ENCODE measurements at places on chromosomes 3 and 15.

DNA sequence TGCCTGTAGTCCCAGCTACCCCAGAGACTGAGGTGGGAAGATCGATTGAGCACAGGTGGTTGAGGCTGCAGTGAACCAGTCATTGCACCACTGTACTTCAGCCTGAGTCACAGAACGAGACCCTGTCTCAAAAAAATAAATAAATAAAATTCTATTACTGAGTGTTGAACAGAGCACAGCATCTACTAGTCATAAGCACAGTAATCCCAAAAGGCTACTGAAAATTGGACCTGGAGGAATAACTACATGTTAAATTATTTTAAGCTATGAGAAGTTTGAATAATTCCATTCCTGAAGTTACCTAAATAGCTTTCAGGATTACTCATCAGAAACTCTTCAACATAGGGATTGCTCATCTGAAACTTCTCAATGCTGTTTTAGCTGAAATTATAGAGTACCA is 43.4 kb downstream of the ARMC8 start:
- no peak for DNase-seq

DNA sequence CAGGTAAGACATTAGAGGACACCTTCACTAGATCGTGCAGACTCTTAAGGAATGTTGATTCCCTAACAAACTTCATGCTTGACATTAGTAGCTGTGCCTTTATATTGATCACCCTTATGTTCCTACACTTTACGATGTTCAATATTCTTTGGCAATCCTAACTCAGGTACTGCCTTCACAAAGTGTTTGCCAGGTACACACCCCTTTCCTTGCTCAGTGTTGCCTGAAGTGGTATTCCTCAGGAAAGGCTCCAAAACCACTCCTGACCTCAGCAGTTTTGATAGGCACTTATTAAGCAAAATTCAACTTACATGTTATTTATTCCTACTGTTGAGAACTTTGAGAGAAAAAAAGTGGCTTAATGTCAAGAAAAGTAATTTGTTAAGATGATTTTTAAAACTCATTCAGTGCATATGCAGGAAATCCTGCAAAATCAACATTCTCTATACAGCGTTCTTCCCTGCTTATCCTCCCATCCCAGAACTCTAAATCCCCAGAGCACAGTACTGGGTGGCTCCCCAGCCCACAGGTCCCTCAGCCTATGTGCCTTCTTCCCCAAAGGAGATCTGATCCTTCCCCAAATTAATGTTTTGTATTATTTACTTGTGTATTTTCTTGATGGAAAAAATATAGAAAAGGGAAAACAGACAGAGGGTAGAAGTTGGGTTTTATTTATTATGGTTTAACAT is 260.7 kb downstream of the MECOM start:
- DNase-seq, result no peak

DNA sequence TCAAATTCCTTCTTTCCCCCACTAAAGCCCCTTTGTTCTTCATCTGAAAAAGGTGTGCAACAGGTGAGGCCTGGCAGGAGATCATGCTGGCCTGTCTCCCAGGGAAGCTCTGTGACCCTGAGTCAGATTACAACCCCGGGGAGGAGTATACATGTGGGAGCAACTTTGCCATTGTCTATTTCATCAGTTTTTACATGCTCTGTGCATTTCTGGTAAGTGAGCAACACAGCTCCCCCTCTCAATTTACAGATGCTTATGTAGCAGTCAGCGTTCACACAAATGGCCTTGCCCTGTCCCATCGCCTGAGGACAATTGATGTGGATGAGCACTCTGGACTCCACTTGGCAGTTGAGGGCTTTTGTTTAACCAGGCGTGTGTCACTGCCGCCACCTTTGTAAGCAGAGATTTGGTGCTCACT is 70.4 kb downstream of the CHDH start:
- no peak for DNase-seq

GRCh38 chr15:99365242-99365641 is 114.0 kb downstream of the LRRC28 start:
- DNase-seq, result no peak

DNA sequence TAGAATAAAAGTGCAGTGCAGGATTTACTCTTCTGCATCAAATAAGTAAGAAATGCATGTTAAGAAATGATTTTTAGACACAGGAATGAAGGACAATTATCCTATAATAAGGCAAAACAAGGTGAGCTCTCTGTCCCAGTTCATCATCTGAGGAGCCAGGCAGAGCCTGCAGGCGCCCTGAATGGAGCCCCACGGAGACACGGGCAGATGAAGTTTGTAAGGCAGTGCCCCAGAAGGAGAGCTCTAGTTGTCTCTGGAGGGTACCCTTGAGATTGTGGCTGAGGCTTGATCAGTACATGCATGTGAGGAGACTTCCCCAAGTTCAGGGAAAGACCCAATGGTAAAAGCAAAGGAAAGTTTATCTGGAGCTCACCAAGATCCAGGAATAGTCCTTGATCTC is 50.3 kb downstream of the ATP10A start:
- DNase-seq, result no peak

DNA sequence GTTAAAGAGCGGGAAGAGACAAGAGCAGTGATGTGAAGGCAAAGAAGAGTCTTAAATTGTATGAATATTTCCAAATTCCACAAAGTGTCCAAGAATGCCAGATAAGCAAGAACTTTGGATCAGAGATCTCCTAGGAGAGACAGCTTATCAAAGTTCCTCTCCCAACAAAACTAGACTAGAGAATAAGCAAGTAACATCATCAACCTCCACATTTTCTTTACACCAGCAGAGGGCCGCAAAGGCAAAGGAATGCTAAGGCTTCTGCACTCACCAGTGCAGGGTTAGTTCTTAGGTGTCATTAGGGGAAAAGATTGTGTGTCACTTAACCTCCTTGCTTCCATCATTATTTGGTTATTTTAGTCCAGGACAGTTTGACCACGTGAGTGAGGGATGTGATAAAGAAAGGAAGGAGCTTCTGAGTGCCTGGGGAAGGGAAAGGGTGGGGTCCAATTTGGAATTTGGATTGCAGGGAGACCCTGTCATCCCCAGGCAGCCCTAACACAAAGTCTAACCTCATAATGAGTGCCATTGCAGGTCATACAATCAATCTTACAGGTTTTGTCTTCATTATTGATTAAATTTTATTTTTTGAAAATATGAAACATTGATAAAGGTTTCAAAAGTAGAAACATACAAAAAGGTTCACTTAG is 7.5 kb upstream of the CMTM6 start:
- DNase-seq, result no peak

DNA sequence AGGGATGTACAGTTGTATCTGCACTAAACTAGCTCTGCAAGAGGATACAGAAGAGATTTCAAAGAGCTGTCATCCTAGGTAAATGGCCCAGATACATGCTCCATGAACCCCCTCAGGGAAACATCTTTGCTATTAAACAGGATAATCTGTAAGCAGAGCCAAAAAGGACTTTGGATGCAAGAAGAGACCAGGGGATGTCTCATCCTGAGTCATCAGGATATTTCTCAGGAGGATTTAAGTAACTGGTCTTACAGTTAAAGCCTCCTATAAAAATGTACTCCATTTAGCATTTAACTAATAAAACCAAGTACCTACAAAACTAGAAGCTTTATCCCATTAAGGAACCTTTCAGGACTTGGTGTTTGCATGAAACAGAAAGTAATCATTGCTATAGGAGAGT is 48.2 kb upstream of the PHLDB2 start:
- peak; percentile 77 for DNase-seq

DNA sequence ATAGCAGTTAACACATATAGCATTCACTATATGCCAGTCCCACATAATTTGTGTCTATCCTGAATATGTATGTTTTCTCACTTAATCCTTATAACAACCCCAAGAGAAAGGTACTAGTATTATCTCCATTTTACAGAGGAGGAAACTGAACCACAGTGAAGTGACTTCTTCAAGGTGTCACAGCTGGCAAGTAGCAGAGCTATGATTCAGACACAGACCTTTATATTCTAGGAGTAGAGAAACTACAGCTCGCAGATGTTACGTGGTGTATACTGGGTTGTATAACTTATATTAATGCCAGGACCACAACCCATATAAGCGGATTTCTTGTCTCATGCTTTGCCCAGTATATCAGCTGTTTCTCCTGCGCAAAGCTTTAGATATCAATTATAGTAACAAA is 29.5 kb upstream of the ICE2 start:
- DNase-seq, result no peak

DNA sequence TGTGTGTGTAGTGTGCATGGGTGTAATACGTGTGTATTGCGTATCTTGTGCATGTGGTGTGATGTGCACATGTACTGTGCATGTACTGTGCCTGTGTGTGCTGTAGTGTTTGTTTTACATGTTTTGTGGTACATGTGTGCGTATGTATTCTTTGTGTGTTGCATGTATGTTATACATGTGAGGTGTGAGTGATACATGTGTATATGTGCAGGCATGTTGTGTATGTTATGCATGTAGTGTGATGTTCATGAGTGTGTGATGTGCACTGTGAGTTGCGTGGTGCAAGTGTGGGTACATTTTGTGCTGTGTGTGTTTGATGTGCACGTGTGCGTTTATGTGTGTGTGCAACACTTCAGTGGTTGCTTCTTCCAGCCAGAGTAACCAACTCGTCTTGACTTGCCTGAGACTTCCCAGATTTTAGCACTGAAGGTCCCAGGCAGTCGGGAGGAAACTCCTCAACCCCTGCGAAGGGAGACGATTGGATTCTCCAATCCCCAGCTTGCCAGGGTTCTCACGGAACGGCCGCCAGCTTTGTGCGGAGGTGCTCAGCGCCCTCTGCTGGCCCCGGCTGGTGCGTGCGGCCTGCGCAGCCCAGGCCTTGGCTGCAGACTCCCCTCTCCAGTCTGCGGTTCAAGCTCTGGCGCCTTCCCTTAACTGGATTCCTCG is 3.6 kb downstream of the GALNT15 start:
- DNase-seq, result no peak

DNA sequence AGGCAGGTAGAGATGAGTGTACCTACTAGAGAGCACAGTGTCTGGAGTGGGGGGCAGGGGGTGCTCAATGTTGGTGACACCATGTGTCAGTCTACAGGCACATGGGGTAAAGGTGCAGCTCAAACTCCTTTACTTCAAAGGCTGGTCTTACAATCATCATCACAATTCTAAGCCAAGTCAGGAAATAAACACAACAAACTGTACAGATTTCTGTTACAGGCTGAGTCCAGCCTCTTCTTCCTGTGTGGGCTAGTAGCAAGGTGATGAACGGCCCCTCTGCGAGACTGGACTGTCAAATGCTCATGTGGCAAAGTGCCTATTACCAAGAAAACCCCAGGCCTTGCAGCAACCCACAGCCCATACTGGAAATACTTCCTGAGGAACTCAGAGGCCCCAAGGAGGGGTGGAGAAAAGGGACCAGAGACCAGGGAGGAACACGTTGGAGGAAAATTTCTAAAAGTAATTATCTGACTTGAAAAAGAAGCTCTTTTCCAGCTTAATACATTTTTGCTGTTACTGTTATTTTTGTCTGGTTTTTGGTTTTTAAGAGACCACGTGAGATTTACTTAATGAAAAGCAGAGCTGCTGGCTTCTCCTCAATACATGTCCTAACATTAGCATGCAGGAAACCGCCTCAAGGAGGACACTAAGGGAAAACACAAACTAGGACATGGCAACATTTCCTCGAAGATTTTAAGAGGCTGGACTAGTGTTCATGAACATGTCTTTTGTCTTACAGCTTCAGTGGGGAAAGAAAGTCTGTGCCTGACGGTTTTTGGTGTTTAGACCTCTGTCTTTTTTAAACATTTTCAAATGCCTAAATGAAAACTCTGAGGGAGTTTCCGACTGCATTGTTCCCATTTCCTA is 29.5 kb downstream of the TBC1D2B start:
- DNase-seq, result no peak

GRCh38 chr3:115292131-115292530 is 145.0 kb upstream of the ZBTB20 start:
- DNase-seq, result no peak

DNA sequence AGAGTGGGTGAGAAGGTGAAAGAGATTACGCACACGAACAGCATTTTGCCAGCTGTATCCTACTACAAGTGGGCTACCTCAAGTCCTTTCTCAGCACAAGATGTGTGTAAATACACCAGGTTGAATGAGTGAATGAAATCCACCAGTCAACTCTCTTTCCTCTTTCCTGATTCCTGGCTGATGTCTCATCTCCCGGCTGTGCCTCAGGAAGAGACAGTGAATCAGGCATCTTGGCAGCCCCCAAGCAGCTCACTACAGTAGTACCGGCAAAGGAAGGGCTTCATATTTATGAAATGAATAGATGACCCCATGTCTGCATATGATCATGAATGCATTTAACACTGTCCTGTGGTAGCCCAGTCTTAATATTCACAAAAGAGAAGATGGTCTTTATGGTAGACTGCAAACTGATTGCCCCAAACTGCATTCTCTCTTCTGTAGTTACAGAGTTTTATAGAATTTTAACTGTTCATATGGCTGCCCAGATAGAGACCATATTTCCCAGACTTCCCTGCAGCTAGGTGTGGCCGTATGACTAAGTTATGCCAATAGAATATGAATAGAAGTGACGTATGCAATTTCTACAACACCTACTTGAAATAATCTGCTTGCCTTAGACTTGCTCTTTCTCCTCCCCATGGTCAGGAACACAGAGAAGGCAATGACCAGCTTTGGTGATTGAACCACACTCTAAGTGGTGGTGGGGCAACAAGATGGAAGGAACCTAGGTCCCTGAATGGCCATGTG is 22.7 kb downstream of the MGLL start:
- no peak for DNase-seq

DNA sequence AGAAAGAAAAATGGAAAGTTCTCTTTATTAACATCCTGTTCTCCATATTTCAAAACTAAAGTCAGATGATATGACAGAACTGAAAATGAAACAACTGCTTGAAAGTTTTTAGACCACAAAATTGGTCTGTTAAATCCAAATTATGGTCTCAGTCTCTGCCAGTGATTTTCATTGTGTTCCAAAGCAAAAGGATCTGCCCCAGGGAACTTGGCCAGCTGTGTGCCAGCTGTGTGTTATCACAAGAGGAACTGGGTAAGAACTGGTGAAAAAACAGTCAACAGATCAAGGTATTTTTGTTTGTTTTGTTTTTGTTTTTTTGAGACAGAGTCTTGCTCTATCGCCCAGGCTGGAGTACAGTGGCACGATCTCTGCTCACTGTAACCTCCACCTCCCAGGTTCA is 323.3 kb downstream of the CTNNB1 start:
- no peak for DNase-seq

DNA sequence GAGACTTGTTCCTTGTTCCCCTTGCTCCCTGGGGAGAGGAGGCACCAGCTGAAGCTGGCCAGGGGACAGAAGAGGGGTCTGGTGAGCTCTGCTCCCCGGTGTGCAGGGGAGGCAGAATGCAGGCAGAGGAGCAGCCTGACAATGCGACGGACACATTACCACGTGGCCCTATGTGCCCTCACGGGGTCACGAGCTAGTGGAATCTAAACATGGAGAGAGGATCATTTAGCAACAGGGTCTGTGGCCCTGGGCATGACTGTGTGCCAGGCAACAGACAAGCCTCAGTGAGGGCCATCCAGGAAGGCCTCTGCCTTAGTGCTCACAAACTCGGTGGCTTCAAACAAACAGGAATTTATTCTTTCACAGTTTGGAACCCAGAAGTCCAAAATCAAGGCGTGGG is 8.5 kb upstream of the MUC4 start:
- DNase-seq, result no peak

DNA sequence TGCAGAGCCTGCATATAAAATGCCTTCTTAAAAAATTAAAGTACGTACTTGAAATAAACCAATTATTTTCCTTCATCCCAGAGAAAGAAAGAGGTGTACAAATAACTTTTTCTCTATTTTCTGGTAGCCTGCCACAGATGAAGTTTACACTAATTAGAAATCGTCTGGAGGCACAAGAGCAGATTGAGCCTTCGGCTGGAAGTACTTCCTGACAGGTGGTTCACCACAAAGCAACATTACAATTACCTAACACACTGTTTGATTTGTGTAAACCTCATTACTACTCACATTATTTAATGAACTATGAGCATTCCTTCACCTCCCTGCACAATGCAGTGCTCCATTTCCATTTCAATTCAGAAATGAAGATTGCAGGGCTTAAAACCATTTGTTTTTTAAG is 856.1 kb downstream of the SI start:
- DNase-seq, result no peak

Measured in epithelial cell of proximal tubule (primary cell).